ENCODE measurements at places on chromosomes 13 and 19.

- no peak for DNase-seq
Measured at GRCh38 chr13:87827479-87827878, 156.3 kb downstream of the SLITRK5 start.

DNA sequence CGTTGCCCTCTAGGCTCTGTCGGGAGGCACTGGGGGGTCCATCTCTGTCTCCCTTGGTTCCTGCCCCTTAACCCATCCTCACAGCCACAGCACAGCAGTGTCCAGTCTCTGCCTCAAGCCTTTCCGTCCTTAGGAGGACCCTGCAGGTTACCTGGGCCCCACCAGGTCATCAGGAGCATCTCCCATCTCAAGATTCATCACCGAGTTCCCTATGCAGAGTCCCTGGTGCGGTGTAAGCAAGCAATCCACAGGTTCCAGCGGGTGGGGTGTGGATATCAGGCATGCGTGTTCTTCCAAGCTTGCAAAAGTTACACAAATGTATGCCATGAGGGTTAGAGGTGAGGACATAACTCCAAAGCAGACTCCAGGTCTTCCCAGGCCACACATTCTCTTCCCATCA is 20.9 kb upstream of the GAS6 start:
- DNase-seq = no peak

GRCh38 chr13:111139452-111139851 is 24.3 kb downstream of the ARHGEF7 start:
- no peak for DNase-seq

DNA sequence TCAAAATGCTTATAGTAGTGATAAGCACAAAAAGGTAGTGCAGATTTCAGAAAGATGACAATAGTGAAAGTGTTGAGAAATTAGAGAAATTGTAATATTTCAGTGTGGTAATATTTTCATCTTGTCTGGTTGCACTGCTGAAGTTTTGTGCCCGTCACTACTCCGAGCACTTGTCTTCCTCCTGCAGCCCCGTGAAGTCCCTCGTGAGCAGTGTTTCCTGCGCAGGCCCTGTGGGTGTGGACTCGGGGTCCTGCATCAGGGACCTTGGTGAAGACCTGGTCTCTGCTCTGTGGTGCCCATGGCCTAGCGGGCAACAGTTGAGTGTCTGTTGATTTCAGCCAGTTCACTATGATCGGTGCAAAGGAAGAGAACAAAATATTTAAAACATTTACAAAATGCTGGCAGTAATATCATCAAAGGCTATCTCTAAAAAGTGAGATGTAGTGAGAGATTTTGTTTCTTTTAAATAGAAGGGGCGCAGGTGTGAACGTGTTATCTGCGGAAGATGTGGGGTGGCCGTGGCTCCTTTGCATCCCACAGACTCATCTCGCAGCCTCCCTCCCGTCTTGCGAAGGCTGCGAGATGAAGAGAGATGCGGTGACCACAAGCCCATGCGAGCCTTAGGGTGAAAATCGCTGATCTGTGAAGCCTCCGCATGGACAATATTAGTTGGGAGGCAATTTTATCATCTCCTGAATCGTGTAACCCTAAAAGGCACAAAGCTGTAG is 27.7 kb upstream of the DCUN1D2 start:
- DNase-seq = no peak

- DNase-seq = no peak
Measured at GRCh38 chr19:5694956-5695648, 5.0 kb downstream of the RPL36 start.

DNA sequence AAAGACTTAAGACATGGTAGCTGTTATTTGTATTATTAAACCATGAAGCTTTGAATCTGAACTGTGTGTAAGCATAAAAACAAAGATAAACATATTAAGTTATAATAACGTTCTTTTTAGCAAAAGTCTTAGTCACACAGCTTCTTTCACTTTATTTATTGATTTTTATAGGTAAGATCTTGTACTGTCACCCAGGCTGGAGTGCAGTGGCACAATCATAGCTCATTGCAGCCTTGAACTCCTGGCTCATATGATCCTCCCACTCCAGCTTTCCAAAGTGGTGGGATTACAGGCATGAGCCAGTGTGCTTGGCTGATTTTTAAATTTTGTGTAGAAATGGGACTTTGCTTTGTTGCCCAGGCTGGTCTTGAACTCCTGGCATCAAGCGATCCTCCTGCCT is 13.4 kb downstream of the FARP1 start:
- DNase-seq = no peak
